ENCODE measurements at places on chromosomes 3 and 15. TPM values are rescaled to one million over a fixed set of nuclear protein-coding genes. Genes with fewer than 3 reads are reported as not detected.
A peak's percentile ranks its signal among the peaks of the same experiment; 100 is the strongest.

The POPDC2 gene
- total RNA-seq, result 802 TPM

DNA sequence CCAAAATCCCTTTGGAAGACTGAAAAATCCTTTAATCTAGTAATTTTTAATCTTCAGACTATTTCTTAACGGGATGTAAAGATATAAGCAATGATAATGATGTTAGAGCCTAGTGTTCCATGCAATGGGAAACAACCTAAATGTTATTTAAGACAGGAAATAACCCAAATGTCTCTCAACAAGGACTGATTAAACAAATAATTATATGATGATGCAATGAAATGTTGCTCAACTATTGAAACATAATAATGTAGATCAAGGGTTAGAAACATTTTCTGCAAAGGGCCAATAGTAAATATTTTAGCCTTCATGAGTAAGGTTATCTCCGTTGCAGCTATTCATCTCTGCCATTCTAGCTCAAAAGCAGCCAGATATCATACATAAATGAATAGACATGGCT, 275.4 kb downstream of the NEK10 start:
- no peak overlapping the region for H3K27ac ChIP-seq
- H3K4me3 ChIP-seq, result no peak overlapping the region
- H3K4me1 ChIP-seq, result no peaks in the 10 kb centered on the region
- no peak for DNase-seq
- no peaks in the 10 kb centered on the region for H3K27me3 ChIP-seq

The SLC27A2 gene
- not detected for total RNA-seq

The VEPH1 gene
- total RNA-seq, result 0.07 TPM

DNA sequence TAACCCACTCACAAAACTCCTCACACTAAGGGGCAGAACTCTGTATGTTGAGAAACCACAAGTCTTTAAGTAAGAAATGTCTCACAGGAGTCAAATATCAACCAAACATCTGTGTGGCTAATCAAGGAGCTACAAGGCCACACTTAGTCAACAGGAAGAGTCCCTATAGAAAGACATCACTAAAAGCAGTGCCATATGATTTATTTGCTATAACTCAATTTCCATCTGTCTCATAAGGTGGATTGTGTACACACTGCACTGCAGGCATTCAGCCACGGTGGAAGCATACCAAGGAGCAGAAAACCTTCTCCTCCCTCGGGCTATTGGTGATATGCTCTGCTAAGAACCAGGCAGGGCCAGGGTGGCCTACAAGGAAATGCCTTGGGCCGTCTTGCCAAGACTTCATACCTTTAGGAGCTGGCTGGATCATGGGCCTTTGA, 197.6 kb upstream of the CFAP20DC start:
- peaks cover 30% of the 10 kb centered on the region for H3K4me1 ChIP-seq
- DNase-seq, result no peak
- H3K4me3 ChIP-seq, result no peak overlapping the region
- H3K27me3 ChIP-seq, result no peaks in the 10 kb centered on the region
- H3K27ac ChIP-seq, result no peak overlapping the region
- H3K36me3 ChIP-seq, result no peaks in the 10 kb centered on the region

The RARRES1 gene
- 99.0 TPM for total RNA-seq

GRCh38 chr3:65338571-65338970, 650.8 kb upstream of the ADAMTS9 start:
- no peak for DNase-seq
- no peak overlapping the region for H3K27ac ChIP-seq
- H3K4me1 ChIP-seq, result peaks cover 9% of the 10 kb centered on the region
- no peak overlapping the region for H3K4me3 ChIP-seq
- no peaks in the 10 kb centered on the region for H3K27me3 ChIP-seq

GRCh38 chr3:38139652-38140051, 1.2 kb downstream of the MYD88 start:
- peak overlapping the region; percentile 96 for H3K27ac ChIP-seq
- no peak for DNase-seq
- H3K36me3 ChIP-seq, result peaks cover 10% of the 10 kb centered on the region
- H3K4me1 ChIP-seq, result peaks cover 24% of the 10 kb centered on the region
- peak overlapping the region; percentile 95 for H3K4me3 ChIP-seq
- no peaks in the 10 kb centered on the region for H3K27me3 ChIP-seq

- DNase-seq, result no peak
- H3K36me3 ChIP-seq, result no peaks in the 10 kb centered on the region
- no peak overlapping the region for H3K27ac ChIP-seq
- no peak overlapping the region for H3K4me3 ChIP-seq
Measured at GRCh38 chr3:156801746-156802145, 24.4 kb upstream of the LEKR1 start.

The GCHFR gene
- total RNA-seq, result 2.2 TPM

GRCh38 chr3:17025594-17026139, 140.9 kb downstream of the PLCL2 start:
- H3K27ac ChIP-seq, result no peak overlapping the region
- no peak overlapping the region for H3K4me3 ChIP-seq
- H3K36me3 ChIP-seq, result peaks cover 7% of the 10 kb centered on the region
- no peaks in the 10 kb centered on the region for H3K4me1 ChIP-seq

- no peak overlapping the region for H3K27ac ChIP-seq
- no peaks in the 10 kb centered on the region for H3K27me3 ChIP-seq
Measured at GRCh38 chr3:133440652-133441051, 40.8 kb downstream of the BFSP2 start.

The SUCNR1 gene
- total RNA-seq, result 2.4 TPM

DNA sequence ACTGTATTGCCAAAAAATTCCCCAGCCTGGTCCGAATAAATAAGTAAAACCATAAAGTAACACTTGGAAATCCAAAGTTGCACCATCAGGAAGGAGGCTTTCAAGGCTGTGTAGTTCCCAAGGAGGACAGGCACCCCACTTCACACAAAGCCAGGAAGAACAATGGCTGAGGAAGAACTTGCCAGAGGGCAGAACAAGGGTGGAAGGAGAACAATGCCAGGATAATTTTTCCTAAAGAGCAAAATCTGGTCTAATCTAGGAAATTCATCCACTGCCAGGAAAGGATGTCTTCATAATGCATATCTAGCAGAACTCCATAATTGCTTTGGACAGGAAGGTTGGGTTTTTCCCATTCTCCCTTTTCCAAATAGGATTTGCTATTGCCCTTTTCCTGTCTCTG, 15.7 kb upstream of the ARID3B start:
- no peaks in the 10 kb centered on the region for H3K4me1 ChIP-seq
- no peak overlapping the region for H3K4me3 ChIP-seq
- H3K36me3 ChIP-seq, result no peaks in the 10 kb centered on the region
- no peak overlapping the region for H3K27ac ChIP-seq

The KLHL40 gene
- total RNA-seq, result 0.90 TPM

The KCNH8 gene
- total RNA-seq, result 0.13 TPM

The SYNPR gene
- total RNA-seq, result 0.42 TPM

The IQCF5 gene
- total RNA-seq, result not detected

DNA sequence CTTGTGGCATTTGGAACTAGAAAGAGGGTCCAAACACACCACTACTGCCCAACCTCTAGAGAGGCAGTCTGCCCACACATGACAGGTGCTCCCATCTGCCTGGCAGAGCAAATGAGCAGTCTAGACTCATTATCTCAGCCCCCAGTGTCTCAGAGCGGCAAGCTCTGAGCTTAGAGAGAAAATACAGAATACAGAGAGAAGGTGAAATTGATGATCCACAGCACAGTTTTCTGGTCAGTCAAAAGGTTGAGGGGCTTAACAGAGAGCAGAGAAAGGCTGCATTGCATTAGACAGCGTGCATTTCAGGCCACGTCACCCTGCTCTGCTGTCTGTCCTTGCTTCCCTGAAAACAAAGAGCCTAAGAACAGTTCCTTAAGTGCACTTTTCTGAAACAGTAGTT, 135.1 kb downstream of the KCNMB2 start:
- no peak for DNase-seq
- no peaks in the 10 kb centered on the region for H3K36me3 ChIP-seq
- peaks cover 35% of the 10 kb centered on the region for H3K4me1 ChIP-seq
- no peak overlapping the region for H3K4me3 ChIP-seq
- H3K27ac ChIP-seq, result peak overlapping the region; percentile 69
- no peaks in the 10 kb centered on the region for H3K27me3 ChIP-seq

The GOLGA8J gene
- not detected for total RNA-seq

The TMEM207 gene
- not detected for total RNA-seq

DNA sequence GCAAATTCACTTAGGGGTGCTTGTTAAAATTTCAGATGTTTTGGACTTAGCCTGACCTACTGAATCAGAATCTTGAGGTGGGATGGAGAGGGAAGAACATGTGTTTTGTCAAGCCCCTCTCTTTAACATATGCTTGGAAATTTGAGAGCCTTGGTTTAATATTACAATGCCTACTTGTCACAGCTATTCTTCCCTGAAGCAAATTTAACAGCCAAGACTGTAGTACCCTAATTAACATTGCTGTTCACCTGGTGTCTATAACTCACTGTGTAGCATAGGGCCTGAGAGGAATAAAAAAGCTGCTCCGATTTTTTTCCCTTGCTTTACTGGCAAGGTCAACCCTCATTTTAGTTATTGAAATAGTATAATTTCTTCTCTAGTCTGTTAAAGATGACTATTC, 880.1 kb downstream of the CADM2 start:
- H3K27ac ChIP-seq, result no peak overlapping the region
- no peaks in the 10 kb centered on the region for H3K4me1 ChIP-seq
- no peak overlapping the region for H3K4me3 ChIP-seq
- no peaks in the 10 kb centered on the region for H3K27me3 ChIP-seq
- H3K36me3 ChIP-seq, result no peaks in the 10 kb centered on the region

DNA sequence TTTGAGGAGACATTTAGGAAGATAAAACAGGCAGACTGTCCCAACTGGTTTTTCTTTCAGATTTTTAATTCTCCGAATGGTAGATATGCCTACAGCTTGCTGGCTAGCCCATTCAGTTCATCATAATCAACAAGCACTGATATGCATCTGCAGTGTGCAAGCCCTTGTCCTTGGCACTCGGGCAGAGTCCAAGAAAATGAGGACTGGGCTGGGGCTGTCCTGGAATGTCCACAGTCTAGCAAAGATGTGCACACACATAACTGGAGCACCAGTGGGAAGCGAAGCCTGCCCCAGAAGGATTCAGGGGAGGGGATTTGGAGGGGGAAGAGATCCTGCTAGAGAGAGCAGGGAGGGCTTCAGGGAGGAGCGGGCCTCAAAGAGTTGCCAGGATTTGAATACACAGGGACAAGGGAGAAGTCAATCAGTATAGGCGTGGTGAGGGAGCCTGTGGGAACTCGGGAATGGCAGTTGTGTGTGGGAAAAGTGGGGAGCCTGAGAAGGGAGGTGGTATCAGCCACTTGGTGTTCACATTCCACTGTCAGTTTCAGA, 8.7 kb downstream of the FAH start:
- DNase-seq, result no peak
- no peak overlapping the region for H3K4me3 ChIP-seq
- H3K27me3 ChIP-seq, result no peaks in the 10 kb centered on the region
- no peak overlapping the region for H3K27ac ChIP-seq
- no peaks in the 10 kb centered on the region for H3K36me3 ChIP-seq
- no peaks in the 10 kb centered on the region for H3K4me1 ChIP-seq

DNA sequence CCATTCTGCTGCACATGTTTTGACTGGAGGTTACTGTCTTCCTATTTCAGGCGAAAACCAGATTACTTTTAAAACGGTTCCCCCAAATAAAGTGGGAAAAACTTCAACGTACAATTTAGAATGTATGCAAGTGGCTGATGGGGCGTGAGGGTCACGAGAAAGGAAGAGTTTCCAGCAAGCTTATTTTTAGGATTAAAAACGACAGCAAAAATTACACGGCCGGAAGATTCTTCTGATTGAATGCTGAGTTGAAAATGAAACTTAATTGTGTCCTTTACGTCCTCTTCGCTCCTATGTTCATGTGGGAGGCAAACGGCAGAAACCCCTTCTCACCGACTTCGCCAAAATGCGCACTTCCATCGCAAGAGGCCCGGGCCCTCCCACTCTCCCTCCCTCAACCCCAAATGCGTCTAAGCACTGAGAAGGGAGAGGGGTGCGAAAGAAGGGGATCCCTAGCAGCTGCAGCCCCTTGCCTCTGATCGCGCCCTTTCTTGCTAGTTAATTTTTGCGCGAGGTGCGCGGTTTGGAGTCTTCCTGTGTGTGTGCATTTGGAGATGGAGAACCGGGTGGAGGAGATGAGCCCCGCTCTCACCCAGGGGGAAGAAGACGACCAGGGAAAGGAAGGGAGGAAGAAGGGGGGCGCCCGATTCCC, 656 bp downstream of the CD47 start:
- peak overlapping the region; percentile 96 for H3K4me3 ChIP-seq
- peak overlapping the region; percentile 92 for H3K27ac ChIP-seq
- H3K4me1 ChIP-seq, result peaks cover 37% of the 10 kb centered on the region
- no peaks in the 10 kb centered on the region for H3K36me3 ChIP-seq

- no peak overlapping the region for H3K4me3 ChIP-seq
- H3K27ac ChIP-seq, result no peak overlapping the region
- H3K27me3 ChIP-seq, result no peaks in the 10 kb centered on the region
- no peak for DNase-seq
- H3K4me1 ChIP-seq, result peaks cover 11% of the 10 kb centered on the region
Measured at GRCh38 chr3:107978131-107979055, 112.4 kb downstream of the CD47 start.

- H3K27me3 ChIP-seq, result peaks cover 68% of the 10 kb centered on the region
- H3K4me3 ChIP-seq, result peak overlapping the region; percentile 61
- H3K36me3 ChIP-seq, result no peaks in the 10 kb centered on the region
- no peak overlapping the region for H3K27ac ChIP-seq
- H3K4me1 ChIP-seq, result peaks cover 14% of the 10 kb centered on the region
- peak; percentile 13 for DNase-seq
Measured at GRCh38 chr3:198081421-198081844, 121.4 kb downstream of the LMLN start.

The ALDH1L1 gene
- 27.5 TPM for total RNA-seq

The RETNLB gene
- not detected for total RNA-seq

The HRH1 gene
- 0.57 TPM for total RNA-seq

The TTLL13 gene
- total RNA-seq, result 0.78 TPM

DNA sequence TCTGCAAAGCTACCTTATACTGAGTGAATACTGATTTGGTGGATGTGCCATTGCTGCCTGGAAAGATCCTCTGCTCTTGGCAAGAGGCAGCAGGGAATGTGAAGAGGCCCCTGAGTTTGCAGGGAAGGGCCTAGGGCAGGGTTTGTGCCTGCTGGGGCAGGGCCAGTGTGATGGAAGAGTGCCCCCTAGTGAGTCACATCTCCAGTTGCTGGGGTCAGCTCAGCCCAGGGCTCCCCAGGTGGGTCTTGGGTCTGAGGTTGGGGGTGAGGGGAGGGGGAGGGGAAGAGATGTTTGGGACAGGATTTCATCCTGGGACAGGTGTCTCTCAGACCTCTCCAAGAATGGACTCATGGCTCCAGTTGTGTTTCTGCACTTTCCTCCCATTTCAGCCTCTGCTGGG, 4.1 kb upstream of the AMOTL2 start:
- H3K4me3 ChIP-seq, result no peak overlapping the region
- peaks cover 24% of the 10 kb centered on the region for H3K4me1 ChIP-seq
- H3K36me3 ChIP-seq, result no peaks in the 10 kb centered on the region

The ZNF80 gene
- total RNA-seq, result not detected

DNA sequence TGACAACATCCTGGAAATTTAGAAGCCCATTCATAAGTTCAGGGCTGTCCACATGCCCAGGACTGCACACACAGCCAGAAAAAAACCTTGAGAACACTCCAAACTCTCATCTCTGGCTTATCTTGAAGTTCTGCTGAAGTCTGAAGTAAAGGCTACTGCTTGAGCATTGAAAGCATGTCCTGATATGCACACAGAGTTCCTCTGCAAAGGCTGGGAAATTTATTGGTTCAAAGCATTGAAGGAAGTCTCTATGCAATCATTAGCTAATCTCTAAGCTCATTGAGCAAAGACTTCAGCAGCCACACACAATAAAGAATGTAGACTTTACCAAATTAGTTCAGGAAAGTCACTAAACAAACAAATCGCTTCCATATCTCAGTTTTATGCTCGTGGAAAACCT, 162.0 kb upstream of the STT3B start:
- no peak for DNase-seq
- H3K27me3 ChIP-seq, result no peaks in the 10 kb centered on the region
- H3K27ac ChIP-seq, result no peak overlapping the region
- H3K36me3 ChIP-seq, result no peaks in the 10 kb centered on the region

- H3K27me3 ChIP-seq, result no peaks in the 10 kb centered on the region
- H3K4me1 ChIP-seq, result peaks cover 11% of the 10 kb centered on the region
- no peak overlapping the region for H3K4me3 ChIP-seq
- H3K36me3 ChIP-seq, result no peaks in the 10 kb centered on the region
- DNase-seq, result no peak
Measured at GRCh38 chr3:14489641-14490040, 50.5 kb downstream of the GRIP2 start.
